ENCODE measurements at places on chromosomes 3 and 15. TPM values are rescaled to one million over a fixed set of nuclear protein-coding genes. Genes with fewer than 3 reads are reported as not detected.

The GAP43 gene
- total RNA-seq, result 0.38 TPM

The PAQR9 gene
- 10.6 TPM for total RNA-seq

The DLL4 gene
- total RNA-seq, result 10.7 TPM

The TIMMDC1 gene
- total RNA-seq, result 331 TPM

The GOLGA8Q gene
- total RNA-seq, result 1.4 TPM

The LEKR1 gene
- 0.56 TPM for total RNA-seq

The CCDC39 gene
- total RNA-seq, result not detected
